ENCODE measurements at places on chromosomes 1 and 21.

- no peak for DNase-seq
These were observed 166.8 kb upstream of the USP24 start for GRCh38 chr1:55381983-55382382.

- peak; percentile 38 for DNase-seq
These were observed 18.9 kb downstream of the SPATA46 start for GRCh38 chr1:162357681-162358266.

- no peak for DNase-seq
These were observed 101.1 kb upstream of the HNRNPU start for GRCh38 chr1:244965185-244966030.

- peak; percentile 29 for DNase-seq
These were observed 24.6 kb downstream of the MIXL1 start for GRCh38 chr1:226248091-226248490.

- no peak for DNase-seq
These were observed 16.2 kb downstream of the INSRR start for GRCh38 chr1:156842618-156843300.

- DNase-seq: no peak
These were observed 8.2 kb downstream of the IFFO2 start for GRCh38 chr1:18948048-18948912.

GRCh38 chr1:227453631-227454355 is 109.6 kb upstream of the ZNF678 start:
- DNase-seq: no peak

GRCh38 chr1:20603504-20604464 is 14.9 kb downstream of the CDA start:
- no peak for DNase-seq

DNA sequence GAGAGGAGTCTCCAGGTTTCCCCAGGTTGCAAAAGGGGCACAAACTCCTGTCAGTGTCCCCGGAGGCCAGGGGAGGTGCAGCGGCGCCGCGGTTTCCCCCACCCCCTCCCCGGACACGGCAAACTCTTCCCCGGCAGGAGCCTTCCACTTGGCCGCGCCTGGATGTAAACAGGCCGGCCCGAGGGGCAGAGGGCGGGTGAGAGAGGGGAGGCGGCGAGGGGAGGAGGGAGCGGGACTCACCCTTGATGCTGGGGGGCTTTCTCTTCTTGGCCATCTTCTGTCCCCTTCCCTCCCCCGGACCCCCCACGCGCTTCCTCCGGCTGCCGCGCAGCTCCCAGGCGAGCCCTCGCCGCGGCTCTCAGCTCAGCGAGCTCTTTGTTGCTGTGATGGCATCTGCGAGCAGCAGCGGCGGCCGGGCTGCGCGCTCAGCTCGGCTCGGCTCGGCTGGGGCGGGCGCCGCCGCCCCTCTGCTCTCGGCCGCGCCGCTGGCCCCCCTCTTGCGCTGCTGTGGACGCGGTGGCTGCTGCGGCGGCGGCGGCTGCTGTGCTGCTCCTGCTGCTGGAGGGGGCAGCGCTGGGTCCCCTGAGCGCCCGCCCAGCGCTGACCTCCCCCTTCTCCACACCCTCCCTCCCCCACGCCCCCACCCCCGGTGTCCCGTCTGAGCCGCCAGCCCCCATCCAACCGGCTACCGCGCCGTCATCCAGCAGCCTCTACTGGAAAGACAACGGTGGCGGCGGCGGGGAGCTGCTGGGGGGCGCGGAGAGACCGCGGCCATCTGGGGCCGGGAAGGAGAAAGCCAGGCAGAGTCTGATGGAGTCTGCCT is 4.9 kb upstream of the SLC44A5 start:
- DNase-seq: no peak

- DNase-seq: no peak
These were observed 215.7 kb downstream of the DSCAM start for GRCh38 chr21:40631211-40631610.

DNA sequence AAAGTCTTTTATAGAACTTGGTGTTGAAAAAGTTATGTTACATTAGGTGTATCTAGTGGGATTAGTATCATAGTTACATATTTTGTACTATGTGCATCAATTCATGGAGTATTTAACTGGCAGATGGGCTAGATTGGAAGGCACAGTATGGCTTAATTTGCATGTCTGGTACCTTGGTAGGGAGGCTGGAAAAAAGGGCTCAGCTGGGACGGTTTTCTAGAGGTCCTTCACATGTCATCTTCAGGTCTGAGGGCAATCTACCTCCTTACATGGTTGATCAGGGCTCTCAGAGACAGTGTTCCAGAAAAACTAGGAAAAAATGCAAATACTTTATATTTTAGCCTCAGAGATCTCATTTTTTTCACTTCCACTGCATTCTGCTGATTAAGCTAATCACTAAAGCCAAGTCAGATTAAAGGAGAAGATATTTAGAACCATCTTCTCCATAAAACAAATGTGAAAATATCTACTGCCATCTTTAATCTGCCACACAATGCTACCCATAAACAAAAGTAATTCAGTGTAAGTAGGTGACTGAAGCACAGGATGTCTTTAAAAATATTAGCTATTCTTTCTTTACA is 209.3 kb downstream of the PLA2G4A start:
- no peak for DNase-seq

GRCh38 chr1:176241385-176242015 is 34.4 kb upstream of the COP1 start:
- no peak for DNase-seq

DNA sequence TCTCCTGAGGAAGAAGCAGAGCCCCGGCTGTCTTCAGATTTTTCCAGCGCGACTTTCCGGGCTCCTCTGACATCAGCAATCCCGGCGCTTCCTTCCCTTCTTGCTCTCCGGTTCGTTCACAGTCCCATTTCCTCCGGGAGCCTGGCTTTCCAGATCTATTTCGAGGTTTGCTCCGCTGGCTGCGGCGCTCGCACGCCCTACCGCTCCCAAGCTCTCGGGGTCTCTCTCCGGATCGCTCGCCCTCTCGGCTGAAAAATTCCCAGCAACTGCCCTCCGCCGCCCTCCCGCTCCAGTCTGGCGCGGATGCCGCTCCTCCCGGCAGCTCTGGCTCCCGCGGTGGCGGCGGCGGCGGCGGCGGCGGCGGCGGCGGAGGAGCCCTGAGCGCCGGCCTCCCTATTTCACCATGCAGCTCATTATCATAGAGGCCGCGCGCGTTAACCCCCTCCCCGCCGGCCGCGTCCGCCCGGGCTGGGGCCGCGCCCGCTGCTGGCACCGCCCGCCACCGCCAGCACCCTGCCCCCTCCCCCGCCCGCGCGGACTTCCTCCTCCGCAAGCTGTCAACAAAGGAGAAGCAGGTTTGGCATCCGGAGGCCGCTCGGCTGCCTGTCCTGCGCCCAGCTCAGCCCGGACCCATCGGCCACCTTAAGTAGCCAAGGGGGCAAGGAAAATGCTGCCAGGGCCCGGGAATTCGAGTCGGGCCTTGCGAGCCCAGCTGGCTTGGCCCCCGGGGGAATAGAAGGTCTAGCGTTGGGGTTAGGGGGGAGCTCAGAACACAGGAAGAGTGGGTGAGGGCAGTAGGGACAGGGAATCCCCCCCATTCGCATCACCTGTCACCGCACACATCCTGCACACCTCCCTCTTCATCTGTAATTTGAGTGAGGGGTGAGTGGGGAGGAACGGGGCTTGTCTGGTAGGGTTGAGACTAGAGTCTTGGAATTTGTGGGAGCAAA is at the start of gene PLXNA2:
PLXNA2 (minus strand) TSS at position 418 of the 950 bp plus-strand sequence. CDS start 26,462 bp downstream, outside the sequence.
- DNase-seq: peak; percentile 75

GRCh38 chr1:18925279-18925678 is 22.9 kb upstream of the ALDH4A1 start:
- DNase-seq: no peak

- DNase-seq: no peak
These were observed 45.8 kb upstream of the SYNC start for GRCh38 chr1:32748348-32748747.

- no peak for DNase-seq
These were observed 8.2 kb upstream of the KCNA3 start for GRCh38 chr1:110682898-110683297.

DNA sequence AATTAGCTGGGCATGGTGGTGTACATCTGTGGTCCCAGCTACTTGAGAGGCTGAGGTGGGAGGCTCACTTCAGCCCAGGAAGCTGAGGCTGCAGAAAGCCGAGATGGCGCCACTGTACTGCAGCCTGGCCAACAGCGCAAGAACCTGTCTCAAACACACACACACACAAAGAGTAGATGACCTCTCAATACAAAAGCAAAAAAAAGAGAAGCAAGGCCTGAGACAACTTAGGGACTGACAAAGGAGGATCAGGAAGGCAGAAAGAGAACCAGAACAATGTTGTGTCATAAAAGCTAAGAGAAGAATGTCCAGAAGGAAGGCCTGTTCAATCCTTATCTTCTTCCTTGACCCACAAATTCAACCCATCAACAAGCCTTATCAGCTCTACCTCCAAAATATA is 18.5 kb downstream of the WASF2 start:
- peak; percentile 15 for DNase-seq

- no peak for DNase-seq
These were observed 27.1 kb upstream of the PLEKHM2 start for GRCh38 chr1:15657021-15657420.

GRCh38 chr1:23594927-23595353 is 35.6 kb upstream of the ID3 start:
- DNase-seq: peak; percentile 81

DNA sequence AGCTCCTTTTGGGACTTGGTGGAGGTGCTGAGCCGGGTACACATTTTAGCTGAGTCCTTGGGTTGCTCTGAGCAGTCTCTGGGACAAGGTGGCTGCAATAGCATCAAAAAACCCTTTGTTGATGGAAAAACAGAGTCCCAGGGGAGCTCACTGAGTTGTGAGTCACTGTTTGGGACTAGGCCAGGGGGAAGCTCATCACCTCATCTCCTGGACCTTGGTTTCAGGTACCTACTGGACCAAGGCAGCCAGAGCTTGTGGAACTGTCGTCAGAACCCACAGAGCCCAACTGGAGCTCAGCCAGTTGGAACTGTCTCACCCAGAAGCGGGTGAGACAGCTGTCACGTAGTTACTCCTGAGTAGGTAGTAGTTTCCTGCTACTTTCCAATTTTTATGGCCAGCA is 146.7 kb downstream of the HLX start:
- DNase-seq: no peak

- no peak for DNase-seq
These were observed 1.6 kb downstream of the HPCAL4 start for GRCh38 chr1:39689635-39690034.

- no peak for DNase-seq
These were observed 49.0 kb downstream of the SLX9 start for GRCh38 chr21:44988607-44989536.

GRCh38 chr1:235460770-235461169 is 43.5 kb downstream of the B3GALNT2 start:
- no peak for DNase-seq

- DNase-seq: peak; percentile 9
These were observed 41.3 kb downstream of the PIK3C2B start for GRCh38 chr1:204453141-204453772.

GRCh38 chr1:111921948-111922347 is 67.5 kb downstream of the KCND3 start:
- DNase-seq: no peak

DNA sequence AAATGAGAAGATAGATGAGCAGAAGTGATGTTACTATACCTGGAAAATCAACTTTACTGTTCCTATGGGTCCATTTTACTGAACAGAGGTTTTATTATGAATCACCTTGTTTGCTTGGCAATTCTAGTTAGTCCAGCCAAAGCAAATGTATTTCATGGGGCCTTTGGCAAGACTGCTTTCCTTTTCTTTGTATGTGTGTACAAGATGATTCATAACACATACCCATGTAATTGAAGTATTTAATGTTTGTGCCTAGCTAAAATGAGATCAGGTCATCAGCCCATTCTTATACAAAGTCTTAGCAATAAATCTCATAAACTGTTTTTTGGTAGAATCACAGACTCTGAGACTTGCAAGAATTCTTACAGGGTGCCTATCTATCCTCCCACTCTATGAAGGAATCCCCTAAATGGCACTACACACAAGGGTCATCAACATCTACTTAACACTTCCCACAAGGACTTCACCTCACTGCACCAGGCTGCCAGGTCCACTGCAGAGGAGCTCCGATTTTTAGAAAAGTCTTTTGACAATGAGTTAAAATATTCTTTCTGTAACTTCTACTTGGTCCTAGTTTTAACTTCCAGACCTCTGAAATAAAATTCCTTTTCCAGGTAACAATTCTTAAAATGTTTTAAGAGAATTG is 58.5 kb downstream of the LPAR3 start:
- DNase-seq: no peak

DNA sequence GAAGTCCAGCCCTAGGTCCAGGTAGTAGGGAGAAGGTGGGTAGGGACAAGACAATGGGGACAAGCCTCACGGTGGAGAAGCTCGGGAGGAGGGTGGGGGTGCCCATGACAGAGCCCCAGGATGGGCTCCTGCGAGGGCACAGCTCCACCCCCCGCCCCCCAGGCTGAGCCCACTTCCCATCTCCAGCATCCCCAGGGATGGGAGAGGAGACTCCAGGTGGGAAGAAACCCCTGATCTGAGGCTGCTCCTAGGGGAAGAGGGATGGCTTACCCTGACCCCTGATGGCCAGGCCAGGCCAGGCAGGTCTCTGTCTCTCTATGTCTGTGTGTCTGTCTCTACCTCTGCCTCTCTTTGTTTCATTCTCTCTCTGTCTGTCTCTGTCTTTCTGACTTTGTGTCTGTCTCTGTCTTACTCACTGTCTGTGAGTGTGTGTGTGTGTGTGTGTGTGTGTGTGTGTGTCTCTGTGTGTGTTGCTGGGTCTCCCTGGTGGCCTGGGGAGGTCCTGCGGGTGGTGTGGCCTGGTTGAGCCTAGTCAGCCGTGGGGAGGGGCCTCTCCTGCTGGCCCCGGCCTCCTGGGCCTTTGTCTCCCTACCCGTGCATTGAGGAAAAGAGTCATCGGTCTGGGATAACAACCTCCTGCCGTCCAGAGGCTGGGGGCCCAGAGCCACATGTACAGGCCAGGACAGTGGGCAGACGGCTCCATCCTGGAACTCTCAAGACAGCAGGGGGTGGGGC is 45.7 kb downstream of the WNT9A start:
- DNase-seq: no peak

All from KBM-7 (cell line).